T-helper 22 cell (primary cell): ENCODE measurements at places on chromosomes 2 and 18.
A peak's percentile ranks its signal among the peaks of the same experiment; 100 is the strongest.

DNA sequence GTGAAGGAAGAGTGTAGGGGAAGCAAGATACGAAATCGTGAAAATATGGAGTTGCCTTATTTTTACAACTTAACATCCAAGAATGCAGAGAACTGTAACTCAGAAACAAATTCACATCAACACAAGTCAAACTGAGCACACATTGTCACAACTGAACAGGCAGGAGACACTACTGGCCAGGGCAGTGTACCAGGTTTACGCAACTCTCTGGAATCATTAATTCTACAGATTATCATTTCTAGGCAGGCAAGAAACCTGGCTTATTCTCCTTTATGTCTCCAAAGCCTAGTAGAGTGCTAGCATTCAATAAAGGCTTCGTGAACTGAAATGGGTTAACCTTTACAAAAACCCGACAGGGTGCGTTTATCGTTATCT lies 584 bp downstream of the COA5 start:
- no peak for DNase-seq

GRCh38 chr2:49260979-49261538 lies 106.7 kb upstream of the FSHR start:
- DNase-seq: no peak

DNA sequence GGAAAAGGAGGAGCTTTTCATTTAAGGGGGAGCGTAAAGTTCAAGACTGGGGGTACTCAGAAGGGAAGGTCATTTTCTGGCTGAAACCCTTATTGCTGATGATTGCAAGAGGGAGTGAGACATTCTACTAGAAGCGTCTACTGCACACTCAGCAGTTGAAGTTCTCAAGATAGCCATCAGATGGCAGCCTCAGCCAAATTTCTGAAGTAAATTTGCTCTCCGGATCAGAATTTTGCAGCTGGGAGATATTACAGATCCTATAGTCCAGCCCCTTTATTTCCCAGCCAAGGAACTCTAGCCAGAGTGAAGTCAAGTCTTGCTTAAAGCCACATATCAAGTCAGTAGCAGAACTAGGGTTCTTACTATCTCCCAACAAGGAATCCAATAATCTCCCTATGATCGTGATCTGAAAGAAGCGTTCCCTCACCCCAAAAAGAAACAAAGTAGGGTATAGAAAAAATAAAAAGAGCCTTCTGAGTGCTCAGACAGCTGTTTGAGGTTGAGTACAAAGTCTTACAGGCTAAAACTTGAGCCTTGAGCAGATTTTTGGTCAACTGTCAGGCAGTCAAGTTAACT lies 24.0 kb downstream of the RAX start:
- no peak for DNase-seq

- peak; percentile 30 for DNase-seq
Measured at GRCh38 chr2:224952936-224953657, 89.2 kb downstream of the DOCK10 start.

GRCh38 chr2:152594792-152595191 lies 122.5 kb downstream of the PRPF40A start:
- no peak for DNase-seq

GRCh38 chr2:98438190-98439133 lies 6.2 kb upstream of the INPP4A start:
- DNase-seq: no peak

- no peak for DNase-seq
Measured at GRCh38 chr18:70207181-70207580, 1.7 kb upstream of the RTTN start.
